ENCODE measurements at places on chromosomes 7 and 10.

- no peak for DNase-seq
These were observed 202.4 kb upstream of the GRB10 start for GRCh38 chr7:50985096-50985495.

- no peak for DNase-seq
These were observed 77.6 kb downstream of the PFKFB3 start for GRCh38 chr10:6280291-6280690.

GRCh38 chr10:124522933-124523871 lies 61.6 kb downstream of the LHPP start:
- no peak for DNase-seq

- no peak for DNase-seq
These were observed 2.7 kb downstream of the GPR85 start for GRCh38 chr7:113083816-113084495.

DNA sequence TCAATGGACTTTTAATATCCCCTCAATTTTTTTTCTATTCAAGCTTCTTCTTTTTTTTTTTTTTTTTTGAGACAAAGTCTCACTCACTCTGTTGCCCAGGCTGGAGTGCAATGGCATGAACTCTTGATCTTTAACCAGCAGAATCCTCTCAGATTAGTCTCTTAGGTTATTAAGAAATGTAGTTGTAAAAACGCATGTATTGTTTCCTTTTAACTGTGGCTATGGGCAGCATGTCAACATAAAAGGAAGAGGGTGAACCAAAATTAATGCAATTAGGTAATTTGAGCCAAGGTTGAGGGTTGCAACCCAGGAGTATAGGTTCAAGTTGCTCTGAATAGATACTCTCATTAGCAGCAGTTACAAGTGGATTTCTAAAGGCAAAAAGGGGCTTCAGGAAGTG lies 4.3 kb upstream of the GSTO1 start:
- no peak for DNase-seq

DNA sequence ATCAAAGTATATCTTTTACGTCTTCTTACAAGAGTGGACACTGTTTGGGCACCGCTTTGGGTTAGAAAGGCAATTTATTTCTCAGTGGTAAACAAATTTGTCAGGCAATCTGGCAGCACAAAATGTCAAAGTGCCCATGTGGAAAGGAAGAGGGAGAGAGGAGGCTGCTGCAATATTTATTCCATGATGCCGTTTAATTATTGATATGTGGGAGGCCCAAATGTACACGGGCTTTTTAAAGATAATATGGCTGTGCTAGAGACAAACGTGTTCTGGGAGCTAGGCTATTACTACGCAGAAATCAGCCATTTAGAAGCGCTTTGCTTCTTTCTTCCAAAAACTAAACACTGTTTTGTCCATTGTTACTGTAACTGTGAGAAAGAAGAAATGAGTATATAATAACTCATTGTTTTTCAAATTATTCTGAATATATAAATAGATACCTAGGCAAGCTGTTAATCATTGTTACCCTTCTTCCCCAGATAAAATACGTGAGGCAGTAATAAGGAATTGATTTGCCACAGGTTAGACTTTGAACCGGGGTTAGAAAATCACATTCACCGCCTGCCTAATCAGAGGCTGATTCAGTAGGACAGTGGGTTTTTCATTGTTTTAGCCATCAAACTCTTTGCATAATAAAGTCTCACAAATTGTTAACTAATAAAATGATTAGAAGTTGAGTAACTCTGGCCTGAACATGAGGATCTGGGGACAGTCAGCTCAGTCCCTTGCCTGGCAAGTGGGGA lies 116.5 kb upstream of the FRMD4A start:
- no peak for DNase-seq

- no peak for DNase-seq
These were observed 996.8 kb downstream of the KCNMA1 start for GRCh38 chr10:76640806-76641205.

DNA sequence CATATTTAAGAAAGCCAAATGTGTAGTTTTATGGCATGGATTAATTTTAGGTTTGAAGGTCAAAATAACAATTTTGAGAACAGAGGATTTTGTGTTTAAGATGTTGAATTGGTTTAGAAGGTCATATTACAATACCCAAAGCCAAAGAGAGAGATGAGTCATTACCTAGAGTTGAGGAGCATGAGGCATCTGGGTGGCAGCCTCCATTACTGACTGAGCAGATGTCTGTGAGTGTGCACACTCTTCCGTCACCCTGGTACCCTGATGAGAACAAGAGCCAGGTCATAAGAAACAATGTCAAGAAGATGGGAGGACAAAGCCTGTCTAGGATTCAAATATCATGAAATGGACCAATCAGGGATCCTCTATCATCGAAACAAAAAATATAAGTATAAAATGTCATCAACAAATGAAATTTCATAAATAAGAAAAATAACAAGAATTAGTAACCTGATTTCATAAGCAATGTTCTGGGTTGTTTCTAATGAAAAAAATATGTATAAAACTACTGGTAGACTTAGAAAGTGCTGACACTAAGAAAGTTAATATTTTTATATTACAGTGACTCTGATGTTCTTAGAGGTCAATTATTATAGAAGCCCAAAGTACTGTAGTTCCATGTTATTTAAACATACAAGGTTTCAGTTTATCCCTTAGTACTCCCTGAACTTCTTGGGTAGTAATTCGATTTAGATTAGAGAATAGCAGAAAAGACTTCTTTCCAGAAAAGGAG lies 20.0 kb downstream of the CUBN start:
- DNase-seq: peak; percentile 24

GRCh38 chr10:129501652-129502436 lies 34.8 kb downstream of the MGMT start:
- DNase-seq: no peak

DNA sequence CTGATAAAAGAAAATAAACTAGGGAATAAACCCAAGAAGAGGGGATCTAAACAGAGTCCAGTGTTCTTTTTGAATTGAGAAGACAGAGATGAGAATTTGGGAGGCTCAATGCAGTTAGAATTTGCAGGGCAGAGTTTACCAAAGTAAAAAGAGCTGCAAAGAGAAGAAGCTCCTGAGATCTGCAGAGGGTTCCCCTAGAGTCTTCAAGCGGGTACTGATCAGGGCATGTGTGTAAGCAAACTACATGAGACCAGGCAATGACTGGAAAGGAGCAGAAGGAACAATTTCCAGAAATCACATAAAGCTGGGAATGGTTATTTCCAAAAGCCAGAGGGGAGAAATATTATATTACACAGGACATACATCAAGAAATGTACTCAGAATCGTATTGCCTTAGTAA lies 58.1 kb upstream of the TES start:
- DNase-seq: no peak

GRCh38 chr10:114571316-114571999 lies 86.6 kb downstream of the ABLIM1 start:
- DNase-seq: no peak

DNA sequence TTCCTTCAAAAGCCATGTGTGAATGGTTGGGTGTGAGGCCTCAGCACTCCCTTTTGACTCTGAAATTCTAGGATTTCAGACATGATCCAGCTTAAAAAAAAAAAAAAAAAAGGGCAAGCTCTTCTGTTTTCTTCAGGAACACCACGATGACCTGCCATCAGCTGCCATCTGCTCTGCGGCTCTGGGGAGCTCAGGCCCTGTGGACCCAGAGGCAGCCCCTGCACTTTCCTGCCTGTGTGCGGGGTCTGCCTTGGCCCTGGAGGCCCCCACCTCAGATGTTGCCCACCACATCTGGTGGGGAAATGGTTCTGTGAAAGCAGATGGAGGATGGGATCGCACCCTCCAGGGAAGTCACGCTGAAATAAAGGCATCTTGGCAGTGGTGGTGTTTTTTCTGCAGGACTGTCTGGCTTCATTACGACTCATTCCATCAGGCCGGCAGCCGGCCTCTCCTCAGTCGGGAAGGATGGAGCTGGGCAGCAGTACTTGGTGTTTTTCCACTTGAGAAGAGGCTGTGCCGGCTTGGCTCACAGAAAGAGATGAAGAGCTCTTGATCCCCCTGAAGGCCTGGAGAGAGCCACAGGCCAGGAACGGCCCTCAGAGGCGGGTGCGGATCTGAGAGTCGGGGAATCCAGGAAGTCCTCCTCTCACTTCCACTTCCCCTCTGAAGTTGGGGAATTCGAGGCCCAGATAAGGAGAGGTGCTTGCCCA lies 66.1 kb upstream of the AQP1 start:
- no peak for DNase-seq

DNA sequence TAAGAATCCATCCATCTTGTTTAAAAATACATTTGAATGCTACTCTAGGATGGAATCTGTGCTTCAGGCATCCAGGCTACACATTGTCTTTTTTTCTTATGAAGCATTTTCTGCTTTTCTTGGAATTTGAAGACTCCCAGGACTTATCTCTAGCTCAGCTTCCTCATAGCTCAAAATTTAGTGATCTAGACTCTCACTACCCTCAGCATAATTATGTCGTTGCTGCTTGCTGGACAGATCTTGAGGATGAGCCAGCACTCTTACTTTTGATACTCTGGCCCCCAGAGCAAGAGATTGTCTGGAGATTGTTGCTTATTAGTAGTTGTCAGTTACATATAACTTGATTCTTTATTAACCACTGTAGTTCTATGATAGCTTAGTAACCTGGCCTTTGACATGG lies 83.3 kb upstream of the FGL2 start:
- no peak for DNase-seq

- DNase-seq: no peak
These were observed 75.7 kb downstream of the SPAG6 start for GRCh38 chr10:22420787-22421517.

All from AG04449 (cell line).